ENCODE measurements at places on chromosomes 5 and 9.

- H3K36me3 ChIP-seq = no peaks in the 10 kb centered on the region
- peaks cover 4% of the 10 kb centered on the region for H3K27me3 ChIP-seq
- DNase-seq = no peak
- H3K4me3 ChIP-seq = no peak overlapping the region
Measured at GRCh38 chr5:102579379-102579778, 80.6 kb upstream of the SLCO6A1 start.

DNA sequence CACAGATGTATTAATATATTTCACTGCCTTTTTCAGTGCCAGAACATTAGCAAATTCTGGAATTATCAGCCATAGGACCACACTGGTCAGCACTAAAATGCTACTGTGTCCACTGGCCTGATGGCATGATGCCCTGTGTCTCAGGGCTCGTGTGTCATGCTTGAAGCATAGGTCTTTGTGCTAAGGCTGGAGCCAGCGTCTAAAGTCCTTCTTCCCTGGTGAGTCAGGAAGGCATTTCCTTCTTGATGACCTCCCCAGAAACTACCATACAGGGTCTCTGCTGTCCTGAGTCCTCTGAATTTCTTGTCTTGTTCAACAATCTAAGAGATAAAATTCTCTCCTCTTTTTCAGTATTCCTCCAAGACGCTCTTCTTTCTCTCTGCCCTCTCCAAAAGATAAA is 489.9 kb downstream of the PSAT1 start:
- H3K36me3 ChIP-seq = no peaks in the 10 kb centered on the region
- DNase-seq = no peak
- no peaks in the 10 kb centered on the region for H3K4me1 ChIP-seq

DNA sequence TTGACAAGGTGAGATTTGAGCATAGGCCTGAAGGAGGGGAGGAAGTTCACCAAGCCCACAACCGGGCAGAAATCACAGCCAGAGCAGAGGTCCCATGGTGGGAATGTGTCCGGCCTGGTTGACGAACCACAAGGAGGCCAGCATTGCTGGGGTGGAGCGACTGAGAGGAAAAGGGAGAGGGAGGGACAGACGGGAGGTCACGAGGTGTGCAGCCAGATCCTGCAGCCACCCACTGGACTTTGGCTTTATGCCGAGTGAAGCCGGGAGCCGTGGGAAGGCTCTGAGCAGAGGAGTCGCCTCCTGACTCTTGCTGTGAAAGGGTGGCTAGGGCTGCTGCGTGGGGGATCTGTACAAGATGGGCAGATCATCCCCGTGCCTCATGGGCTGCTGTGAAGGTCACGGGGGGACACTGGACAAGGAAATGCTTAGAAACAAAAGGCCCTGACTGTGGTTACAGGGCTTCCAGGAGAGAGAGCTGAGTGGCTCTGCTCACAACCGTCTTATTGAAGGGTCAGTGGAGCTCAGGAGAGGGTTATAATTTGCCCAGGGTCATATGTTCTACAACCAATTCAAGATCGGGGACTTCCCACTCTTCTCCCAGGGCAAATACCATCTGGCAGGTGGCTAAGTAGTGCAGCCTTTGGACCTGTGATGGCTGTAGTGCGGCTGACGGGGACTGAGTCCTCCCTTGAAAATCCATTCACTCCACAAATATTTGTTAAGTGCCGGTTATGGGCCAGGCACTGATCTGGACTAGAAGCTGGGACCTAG is 15.6 kb upstream of the CD74 start:
- no peak overlapping the region for H3K4me3 ChIP-seq
- H3K27ac ChIP-seq = no peak overlapping the region
- peaks cover 28% of the 10 kb centered on the region for H3K27me3 ChIP-seq
- DNase-seq = no peak
- no peaks in the 10 kb centered on the region for H3K4me1 ChIP-seq

DNA sequence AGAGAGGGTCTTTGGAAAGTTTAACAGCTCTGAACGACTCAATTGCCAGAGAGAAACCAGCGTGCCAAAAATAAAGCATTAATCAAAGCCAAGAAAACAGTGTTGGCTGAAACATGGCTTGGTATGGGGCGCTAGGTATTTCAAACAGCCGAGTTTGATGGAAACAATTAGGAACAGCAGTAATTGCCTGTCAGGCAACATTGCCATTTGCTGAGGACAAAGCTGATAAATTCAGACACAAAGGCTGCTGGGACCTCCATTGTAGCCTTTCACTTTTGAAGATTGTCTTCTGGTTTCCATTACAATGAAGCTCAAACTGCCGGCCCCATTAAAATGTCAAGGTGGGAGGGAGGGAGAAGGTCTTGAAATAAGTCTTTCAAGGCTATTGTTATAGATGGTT is 125.4 kb upstream of the SPDL1 start:
- DNase-seq = no peak
- peaks cover 4% of the 10 kb centered on the region for H3K27me3 ChIP-seq
- H3K36me3 ChIP-seq = no peaks in the 10 kb centered on the region

- no peak overlapping the region for H3K27ac ChIP-seq
- peaks cover 58% of the 10 kb centered on the region for H3K4me1 ChIP-seq
- no peak overlapping the region for H3K4me3 ChIP-seq
- DNase-seq = no peak
Measured at GRCh38 chr9:94175669-94176068, 83.4 kb upstream of the ZNF169 start.

- H3K4me1 ChIP-seq = no peaks in the 10 kb centered on the region
- no peak overlapping the region for H3K4me3 ChIP-seq
- H3K27me3 ChIP-seq = no peaks in the 10 kb centered on the region
- H3K27ac ChIP-seq = no peak overlapping the region
Measured at GRCh38 chr5:13611604-13612003, 332.9 kb downstream of the DNAH5 start.

DNA sequence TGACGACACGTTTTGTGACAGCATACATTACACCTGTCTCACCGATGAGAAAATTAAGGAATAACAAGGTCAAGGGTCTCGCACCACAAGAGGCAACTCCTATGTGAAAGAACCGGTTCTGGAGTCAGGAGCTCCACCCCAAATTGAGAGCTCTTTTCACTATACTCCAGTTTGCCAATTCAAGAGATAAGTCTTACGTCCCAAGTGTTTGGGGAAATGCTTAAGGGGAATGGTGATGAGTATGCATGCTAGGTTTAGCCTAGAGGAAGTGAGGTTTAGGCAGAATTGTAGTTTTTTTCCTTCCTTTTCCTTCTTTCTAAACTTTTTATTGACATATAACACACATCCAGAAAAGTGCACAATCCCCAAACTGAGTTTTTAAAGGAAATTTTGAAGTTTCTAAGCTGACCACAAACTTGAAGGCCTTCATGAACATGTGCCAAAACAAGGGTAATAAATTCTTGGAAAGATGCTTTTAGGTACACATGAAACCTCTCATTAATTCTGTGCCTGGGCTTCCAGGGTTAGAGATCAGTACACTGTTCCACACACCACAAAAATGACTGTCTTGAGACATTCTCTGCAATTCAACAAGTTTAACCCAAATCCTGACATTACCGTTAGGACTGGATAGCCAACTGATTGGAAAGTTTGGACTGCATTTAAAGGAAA is 127.6 kb upstream of the SLC1A3 start:
- no peaks in the 10 kb centered on the region for H3K27me3 ChIP-seq
- DNase-seq = no peak
- no peaks in the 10 kb centered on the region for H3K4me1 ChIP-seq

GRCh38 chr9:117164512-117164911 is 250.3 kb downstream of the ASTN2 start:
- no peaks in the 10 kb centered on the region for H3K36me3 ChIP-seq
- no peaks in the 10 kb centered on the region for H3K4me1 ChIP-seq
- no peaks in the 10 kb centered on the region for H3K27me3 ChIP-seq
- H3K4me3 ChIP-seq = no peak overlapping the region
- no peak for DNase-seq

GRCh38 chr9:89874351-89875321 is 269.8 kb downstream of the GADD45G start:
- H3K4me3 ChIP-seq = no peak overlapping the region
- no peaks in the 10 kb centered on the region for H3K4me1 ChIP-seq
- no peak for DNase-seq

- H3K36me3 ChIP-seq = no peaks in the 10 kb centered on the region
- H3K4me3 ChIP-seq = no peak overlapping the region
- H3K4me1 ChIP-seq = no peaks in the 10 kb centered on the region
Measured at GRCh38 chr5:169181814-169182213, 119.1 kb downstream of the SLIT3 start.

GRCh38 chr5:168603746-168604145 is 24.6 kb upstream of the PANK3 start:
- no peaks in the 10 kb centered on the region for H3K4me1 ChIP-seq
- no peak for DNase-seq
- no peaks in the 10 kb centered on the region for H3K27me3 ChIP-seq
- H3K27ac ChIP-seq = no peak overlapping the region
- H3K36me3 ChIP-seq = no peaks in the 10 kb centered on the region

DNA sequence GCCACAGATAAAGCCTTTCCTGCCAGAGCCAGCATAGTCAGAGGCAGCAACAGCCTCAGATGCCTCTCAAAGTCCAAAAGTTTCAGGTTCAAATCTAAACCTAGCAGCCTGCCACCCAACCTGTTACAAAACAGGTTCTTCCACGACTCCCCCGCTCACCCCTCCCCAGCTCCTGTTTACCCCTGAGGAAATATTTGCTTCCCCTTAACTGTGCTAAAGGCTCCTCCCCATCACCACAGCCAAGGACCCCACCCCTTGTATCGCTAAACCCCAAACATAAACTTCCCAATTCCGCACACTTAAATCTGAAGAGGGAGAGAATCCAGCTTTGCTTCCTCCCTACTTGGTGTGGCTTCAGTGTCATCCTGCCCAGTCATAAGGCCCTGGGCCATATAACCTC is 15.4 kb upstream of the VDAC1 start:
- no peaks in the 10 kb centered on the region for H3K4me1 ChIP-seq
- no peak overlapping the region for H3K4me3 ChIP-seq
- H3K36me3 ChIP-seq = no peaks in the 10 kb centered on the region
- DNase-seq = no peak
- no peak overlapping the region for H3K27ac ChIP-seq

GRCh38 chr5:128143911-128144310 is 60.3 kb downstream of the SLC12A2 start:
- H3K36me3 ChIP-seq = peaks cover 7% of the 10 kb centered on the region
- DNase-seq = no peak
- no peaks in the 10 kb centered on the region for H3K4me1 ChIP-seq
- no peak overlapping the region for H3K27ac ChIP-seq
- no peak overlapping the region for H3K4me3 ChIP-seq

DNA sequence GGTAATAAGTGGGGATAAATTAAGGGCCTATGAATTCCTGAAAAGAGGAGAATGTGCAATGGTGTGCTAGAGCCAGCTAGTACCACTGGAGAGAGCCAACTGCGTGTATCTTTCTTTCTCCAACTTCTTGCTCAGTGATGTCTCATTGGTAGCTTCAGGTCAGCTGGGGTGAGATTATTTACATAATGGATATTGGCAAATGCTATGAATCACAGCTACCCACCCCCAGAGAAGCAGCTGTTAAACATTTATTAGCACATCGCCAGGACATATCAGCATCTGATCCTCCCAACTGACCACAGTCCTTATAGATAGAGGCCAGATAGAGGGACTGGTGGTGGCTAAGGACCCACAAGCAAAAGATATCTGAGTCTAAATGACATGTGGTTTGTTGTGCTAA is 421.3 kb downstream of the ACTL7B start:
- H3K36me3 ChIP-seq = no peaks in the 10 kb centered on the region
- H3K27ac ChIP-seq = no peak overlapping the region
- no peak for DNase-seq
- H3K4me3 ChIP-seq = no peak overlapping the region

DNA sequence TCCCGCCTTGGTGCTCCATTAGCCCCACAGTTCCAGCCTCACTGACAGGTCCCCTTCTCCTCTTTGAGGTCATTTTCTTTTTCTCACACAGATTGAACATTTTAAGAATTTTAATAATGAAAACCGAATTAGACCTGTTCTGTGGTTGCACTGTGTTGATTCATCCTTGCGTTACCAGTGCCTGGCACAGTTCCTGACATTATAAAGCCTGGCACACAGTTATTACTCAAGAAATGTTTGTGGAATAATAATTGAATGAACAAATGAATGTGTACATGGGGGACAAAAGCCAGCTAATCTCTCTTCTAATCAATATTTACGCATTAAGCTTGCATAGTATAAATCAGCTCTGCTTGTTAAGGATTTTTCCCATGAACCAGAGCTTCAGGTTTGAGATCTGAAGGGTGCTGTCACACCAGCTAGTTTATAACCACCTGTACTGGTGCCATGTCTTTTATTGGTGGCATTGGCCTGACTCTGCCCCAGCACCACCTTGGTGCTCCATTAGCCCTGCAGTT is 80.0 kb downstream of the SV2C start:
- no peaks in the 10 kb centered on the region for H3K4me1 ChIP-seq
- DNase-seq = no peak
- H3K4me3 ChIP-seq = no peak overlapping the region
- H3K27me3 ChIP-seq = peaks cover 14% of the 10 kb centered on the region

- no peak overlapping the region for H3K4me3 ChIP-seq
- no peaks in the 10 kb centered on the region for H3K27me3 ChIP-seq
- H3K4me1 ChIP-seq = no peaks in the 10 kb centered on the region
Measured at GRCh38 chr5:24188216-24188925, 456.4 kb downstream of the CDH10 start.

DNA sequence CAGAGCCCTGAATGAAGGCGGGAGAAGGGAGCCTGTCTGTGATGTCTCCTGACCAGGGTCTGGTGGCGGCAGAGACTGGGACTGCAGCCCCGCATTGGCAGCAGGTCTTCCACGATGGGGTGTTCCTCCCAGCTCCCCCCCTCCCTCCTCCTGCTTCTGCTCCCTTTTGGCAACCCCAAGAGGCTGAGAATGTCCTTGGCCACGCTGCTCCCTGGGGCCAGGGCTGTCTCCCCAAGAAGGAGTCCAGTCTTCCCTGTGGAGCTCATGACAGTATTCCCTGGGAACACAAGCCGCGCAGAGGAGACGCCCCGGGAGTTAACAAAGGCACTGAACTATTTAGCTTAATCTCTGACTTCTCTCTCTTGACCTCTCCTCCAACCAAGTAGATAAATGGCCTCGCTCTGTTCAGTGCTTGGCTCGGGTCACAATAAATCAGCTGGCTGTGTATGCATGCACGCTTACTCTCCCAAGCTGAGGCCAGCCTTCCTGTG is 84.0 kb upstream of the NEURL1B start:
- H3K27ac ChIP-seq = no peak overlapping the region
- no peaks in the 10 kb centered on the region for H3K4me1 ChIP-seq
- DNase-seq = no peak
- H3K27me3 ChIP-seq = peaks cover 15% of the 10 kb centered on the region
- H3K4me3 ChIP-seq = no peak overlapping the region

DNA sequence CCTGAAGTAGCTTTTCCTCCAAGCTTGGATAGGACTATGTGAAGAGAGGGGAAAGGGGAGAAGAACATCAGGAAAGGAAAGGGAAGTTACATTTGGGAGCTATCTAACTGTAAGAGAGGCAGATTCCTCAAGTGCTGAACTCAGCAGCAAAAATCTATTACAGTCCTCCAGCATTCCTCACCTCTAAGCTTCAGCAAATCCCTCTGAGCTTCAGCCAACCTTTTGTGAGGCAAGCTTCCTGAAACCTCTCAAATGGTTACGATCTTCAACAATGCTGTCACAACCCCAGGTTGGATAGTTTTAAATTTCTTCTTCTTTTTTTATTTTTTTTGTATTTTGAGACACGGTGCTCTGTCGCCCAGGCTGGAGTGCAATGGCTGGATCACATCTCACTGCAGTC is 2.5 kb upstream of the RNF38 start:
- H3K36me3 ChIP-seq = peaks cover 10% of the 10 kb centered on the region
- H3K27ac ChIP-seq = peak overlapping the region; percentile 38
- H3K27me3 ChIP-seq = no peaks in the 10 kb centered on the region
- peaks cover 39% of the 10 kb centered on the region for H3K4me1 ChIP-seq

All from activated naive CD4-positive, alpha-beta T cell treated with anti-CD3 and anti-CD28 coated beads, Interleukin-2, amount 10 ng/mL, durations not matched to agents 7 days and 5 days (primary cell).